ENCODE measurements at places on chromosomes 11 and 22.

GRCh38 chr11:130051082-130051481 lies 18.6 kb upstream of the APLP2 start:
- DNase-seq: no peak

- DNase-seq: no peak
Measured at GRCh38 chr11:108886005-108886659, 221.3 kb downstream of the DDX10 start.

- DNase-seq: no peak
Measured at GRCh38 chr22:20205964-20206708, 55.3 kb upstream of the CCDC188 start.

GRCh38 chr22:42375982-42376381 lies 56.2 kb downstream of the NFAM1 start:
- DNase-seq: no peak

- DNase-seq: no peak
Measured at GRCh38 chr11:74524978-74525377, 31.5 kb upstream of the LIPT2 start.

- DNase-seq: no peak
Measured at GRCh38 chr22:23361676-23362075, 181.4 kb downstream of the BCR start.

- no peak for DNase-seq
Measured at GRCh38 chr11:7597620-7598019, 75.7 kb downstream of the CYB5R2 start.

DNA sequence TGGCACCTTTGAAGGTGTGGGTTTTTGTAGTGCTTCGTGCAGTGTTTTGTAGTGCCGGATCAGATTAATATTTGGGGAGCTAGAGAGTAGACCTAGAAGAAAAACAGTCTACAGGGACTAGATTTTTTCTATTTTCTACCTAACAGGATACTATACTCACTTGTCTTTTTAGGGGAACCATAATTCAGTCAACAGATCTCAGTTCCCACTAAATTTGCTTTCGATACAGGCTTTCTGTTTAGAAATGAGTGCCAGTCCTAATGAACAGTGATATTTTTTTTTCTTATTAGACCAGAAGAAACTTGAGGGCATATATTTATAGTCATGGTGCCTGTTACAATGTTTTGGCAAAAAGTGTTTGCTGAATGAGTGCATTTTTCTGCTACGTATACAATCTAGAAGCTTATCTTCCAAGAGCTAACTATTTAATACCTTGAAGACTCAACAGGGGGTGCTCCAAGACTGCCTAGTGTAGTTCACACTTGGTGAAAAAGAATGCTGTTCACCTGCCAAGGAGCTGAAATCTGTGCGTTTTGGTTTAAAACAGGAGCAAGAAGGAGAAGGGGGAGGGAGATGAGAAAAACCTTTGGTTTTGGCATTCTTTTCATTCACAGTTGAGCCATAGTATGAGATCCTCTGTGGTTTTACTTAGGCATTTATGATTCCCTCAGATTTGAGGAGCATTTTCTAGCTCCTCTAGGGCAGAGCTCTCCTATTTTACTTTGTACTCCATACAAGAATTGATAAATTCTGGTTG lies 44.9 kb upstream of the VSTM5 start:
- no peak for DNase-seq

GRCh38 chr11:34344410-34344767 lies 13.4 kb downstream of the ABTB2 start:
- no peak for DNase-seq

DNA sequence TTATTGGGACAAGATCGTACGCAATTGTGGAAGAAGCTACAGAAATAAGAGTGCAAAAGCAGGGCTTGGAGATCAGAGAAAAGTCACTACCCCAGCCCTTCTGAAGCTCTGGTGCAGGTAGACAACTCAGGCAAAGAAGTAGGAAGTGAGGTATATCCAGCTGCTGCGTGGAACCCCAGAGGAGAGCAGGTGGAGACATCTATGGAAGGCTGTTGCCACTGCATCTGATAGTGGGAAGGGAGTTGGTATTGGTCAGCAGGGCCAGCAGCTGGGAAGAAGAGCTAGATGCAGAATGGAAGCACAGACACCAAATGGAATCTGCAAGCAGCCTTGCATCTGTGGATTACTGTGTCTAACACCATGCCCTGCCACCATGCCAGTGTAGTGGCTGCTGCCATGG lies 165.1 kb downstream of the WNT11 start:
- no peak for DNase-seq

- no peak for DNase-seq
Measured at GRCh38 chr11:131370090-131370751, at the start of gene NTM. NTM (plus strand) TSS chr11:131370615.

DNA sequence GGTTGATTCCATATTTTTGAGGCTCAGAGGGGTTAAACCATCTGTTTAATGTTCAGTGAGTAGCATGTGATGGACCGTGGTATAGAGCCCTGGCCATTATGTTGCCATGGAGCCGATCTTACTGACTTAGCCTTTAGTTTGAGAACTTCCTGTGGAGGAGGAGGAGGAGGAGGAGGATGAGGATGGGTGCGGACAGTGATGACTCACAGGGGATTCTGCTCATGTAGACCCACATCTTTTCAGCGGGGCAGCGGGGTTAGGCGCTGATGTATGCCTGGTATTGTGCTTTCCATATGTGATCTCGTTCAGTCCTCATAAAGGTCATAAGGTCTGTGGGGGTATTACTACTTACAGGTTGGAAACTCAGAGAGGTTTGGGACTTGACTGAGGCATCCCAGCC lies 13.9 kb downstream of the STX3 start:
- DNase-seq: no peak

DNA sequence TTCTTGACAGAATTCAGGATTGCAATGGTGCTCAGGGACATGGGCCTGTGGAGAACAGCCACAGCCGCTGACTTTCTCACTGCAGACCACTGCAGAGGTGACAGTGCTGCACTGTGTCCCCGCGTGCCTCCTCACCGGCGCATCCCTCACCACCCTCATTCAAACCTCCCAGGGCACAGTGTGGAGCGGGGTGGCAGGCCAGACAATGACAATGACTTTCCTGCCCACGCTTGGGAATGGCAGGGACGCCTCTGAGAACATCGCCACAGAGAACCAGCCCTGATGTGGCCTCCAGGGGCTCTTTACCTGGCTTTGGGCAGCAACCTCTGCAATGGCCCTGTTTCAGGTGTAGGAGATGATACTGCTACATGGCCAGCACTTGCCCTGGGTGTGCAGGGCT lies 65.7 kb downstream of the NCAPD3 start:
- no peak for DNase-seq

GRCh38 chr11:27100534-27100933 lies 59.9 kb downstream of the BBOX1 start:
- no peak for DNase-seq

- DNase-seq: no peak
Measured at GRCh38 chr11:67167091-67167490, 48.0 kb downstream of the KDM2A start.

- no peak for DNase-seq
Measured at GRCh38 chr22:42608823-42609361, 5.8 kb downstream of the POLDIP3 start.

DNA sequence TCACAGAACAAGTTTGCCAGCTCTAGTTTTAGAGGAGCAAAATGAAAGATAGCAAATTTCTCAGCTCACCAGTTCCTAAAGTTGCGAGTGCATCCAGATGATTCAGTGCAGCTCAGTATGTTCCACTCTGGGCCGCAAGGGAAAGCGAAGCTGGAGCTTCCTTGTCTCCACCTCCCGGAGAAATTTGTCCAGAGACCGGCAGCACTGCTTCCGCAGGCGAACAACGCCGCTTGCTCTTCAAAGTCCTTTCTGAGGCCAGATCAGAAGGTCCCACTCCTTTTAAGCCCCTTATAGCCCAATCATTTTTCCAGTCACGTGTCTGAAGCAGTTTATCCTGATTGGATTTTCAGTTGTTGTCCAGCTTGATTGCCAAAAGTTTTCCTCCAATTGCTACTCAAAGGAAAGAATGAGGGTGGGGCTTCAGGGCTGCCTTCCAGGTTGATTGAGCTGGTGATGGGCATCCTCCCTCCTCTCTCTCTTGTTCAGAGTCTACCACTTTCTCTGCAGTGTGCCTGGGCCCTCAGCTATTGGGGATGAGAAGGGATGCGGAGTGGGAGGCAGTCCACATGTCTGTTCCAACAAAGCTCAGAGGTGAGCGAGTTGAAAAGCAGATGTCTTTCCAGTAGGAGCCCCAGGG lies at the start of gene ZNF280A:
ZNF280A (minus strand) TSS at position 251 of the 637 bp plus-strand sequence. CDS start 4,640 bp downstream, outside the sequence.
- no peak for DNase-seq

DNA sequence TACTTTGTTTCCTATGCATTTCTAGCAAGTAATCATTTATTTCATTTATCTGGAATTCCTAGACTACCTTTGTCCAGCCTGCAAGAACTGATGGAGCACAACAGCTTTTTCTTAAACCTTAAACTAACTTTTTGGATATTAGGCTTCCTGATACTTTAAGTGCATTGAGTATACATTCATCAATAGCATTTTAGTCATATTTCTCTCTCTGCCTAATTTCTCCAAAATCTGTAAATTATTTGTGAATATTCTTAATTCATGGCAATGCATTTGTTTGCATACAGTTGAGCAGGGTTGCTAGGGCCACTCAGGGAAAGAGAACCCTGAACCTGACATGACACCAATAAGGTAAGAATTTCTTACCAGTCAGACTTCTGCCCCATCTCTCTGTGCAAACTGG lies 29.1 kb upstream of the APLNR start:
- DNase-seq: no peak

DNA sequence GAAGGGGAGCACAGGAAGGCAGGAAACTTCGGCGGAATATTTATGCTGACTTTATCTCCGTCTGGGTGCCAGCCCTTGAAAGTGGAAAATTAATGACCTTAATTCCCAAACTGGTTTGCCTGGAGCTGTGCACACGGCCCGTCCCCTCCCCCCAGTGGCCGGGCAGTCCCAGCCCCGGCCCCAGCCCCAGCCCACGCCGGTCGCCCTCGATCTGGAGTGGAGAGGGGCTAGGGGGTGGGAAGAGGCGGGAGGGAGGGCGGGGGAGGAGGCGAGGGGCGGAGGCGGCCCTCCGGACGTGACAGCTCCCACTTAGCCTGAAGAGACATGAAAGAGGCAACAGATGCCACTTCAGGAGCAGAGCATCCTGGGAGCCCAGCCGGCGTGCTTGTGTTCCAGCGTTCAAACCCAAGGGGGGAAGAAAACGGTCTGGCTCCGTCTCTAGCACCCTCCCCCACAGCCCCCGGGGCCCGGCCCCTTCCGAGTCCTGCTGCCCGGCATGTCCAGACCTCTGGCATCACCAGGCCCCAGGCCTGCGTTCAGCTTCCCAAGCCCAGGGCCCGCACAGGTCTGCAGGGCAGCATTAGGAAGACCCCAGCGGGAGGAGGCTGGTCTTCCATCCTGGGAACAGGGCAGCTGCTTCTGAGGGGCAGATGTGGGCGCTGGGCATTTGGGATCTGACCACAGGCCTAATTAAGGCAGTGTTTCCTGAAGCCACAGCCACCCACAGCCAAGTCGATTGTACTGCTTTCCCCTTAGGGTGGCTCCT lies 20.0 kb upstream of the LMO1 start:
- no peak for DNase-seq

GRCh38 chr11:68970921-68971636 lies 9.7 kb downstream of the MRGPRD start:
- no peak for DNase-seq

- no peak for DNase-seq
Measured at GRCh38 chr22:29631725-29632124, 28.3 kb downstream of the NF2 start.

- no peak for DNase-seq
Measured at GRCh38 chr11:213111-213510, 5.6 kb downstream of the RIC8A start.

GRCh38 chr11:88377144-88377543 lies 39.6 kb upstream of the CTSC start:
- DNase-seq: no peak

GRCh38 chr11:46363455-46364005 lies 16.3 kb downstream of the DGKZ start:
- DNase-seq: no peak

- DNase-seq: no peak
Measured at GRCh38 chr11:86800076-86800959, at the start of gene PRSS23. PRSS23 (plus strand) TSS chr11:86800542; CDS start chr11:86807644, 7,102 bp downstream.
